ENCODE measurements at places on chromosomes 6 and 20. TPM values are rescaled to one million over a fixed set of nuclear protein-coding genes. Genes with fewer than 3 reads are reported as not detected.

The SLC2A10 gene
- 32.5 TPM for total RNA-seq

The MYMX gene
- not detected for total RNA-seq

The NTSR1 gene
- total RNA-seq = 5.7 TPM

The COL21A1 gene
- total RNA-seq = not detected

The GABRR2 gene
- 0.10 TPM for total RNA-seq

The RIN2 gene
- total RNA-seq = 39.7 TPM

All from HFFc6 (cell line).